Renal pelvis (tissue), 12 donors: ENCODE measurements at places on chromosomes 13 and 19. TPM values are rescaled to one million over a fixed set of nuclear protein-coding genes. Genes with fewer than 3 reads are reported as not detected.

The KLK8 gene
- polyA plus RNA-seq, result 1.8 TPM

The CLDND2 gene
- polyA plus RNA-seq, result 1.8 TPM

The FBN3 gene
- polyA plus RNA-seq, result 67.2 TPM

The KCNC3 gene
- polyA plus RNA-seq, result 36.0 TPM

The ZNF439 gene
- 29.9 TPM for polyA plus RNA-seq

The TMEM86B gene
- polyA plus RNA-seq, result 6.5 TPM

The ZNF429 gene
- polyA plus RNA-seq, result 21.5 TPM

The FGF9 gene
- 20.7 TPM for polyA plus RNA-seq

The CSNK1A1L gene
- polyA plus RNA-seq, result 0.09 TPM

The MAP3K10 gene
- polyA plus RNA-seq, result 16.0 TPM

The ZSWIM4 gene
- 11.0 TPM for polyA plus RNA-seq

The GRIK5 gene
- 24.1 TPM for polyA plus RNA-seq

The MCF2L gene
- 43.4 TPM for polyA plus RNA-seq

The ATP4B gene
- polyA plus RNA-seq, result 0.53 TPM

The SAFB gene
- polyA plus RNA-seq, result 186 TPM

The COG6 gene
- 28.4 TPM for polyA plus RNA-seq

The CPAMD8 gene
- 44.0 TPM for polyA plus RNA-seq

The IFNL3 gene
- polyA plus RNA-seq, result not detected

The DMRTC2 gene
- polyA plus RNA-seq, result not detected

The ZNF627 gene
- 39.3 TPM for polyA plus RNA-seq

The BCAM gene
- polyA plus RNA-seq, result 737 TPM

The CELF5 gene
- polyA plus RNA-seq, result 1.1 TPM

The FCER2 gene
- polyA plus RNA-seq, result not detected

The KCNN1 gene
- polyA plus RNA-seq, result 5.1 TPM

The KIR3DL2 gene
- not detected for polyA plus RNA-seq

The ZNF559 gene
- 61.2 TPM for polyA plus RNA-seq

The SIGLEC6 gene
- polyA plus RNA-seq, result not detected

The NLRP11 gene
- polyA plus RNA-seq, result 0.06 TPM

The GRIN3B gene
- polyA plus RNA-seq, result 0.91 TPM

The LHB gene
- polyA plus RNA-seq, result 0.30 TPM

The CILP2 gene
- 0.16 TPM for polyA plus RNA-seq

The ZNF100 gene
- 25.5 TPM for polyA plus RNA-seq

The DNAAF3 gene
- 11.7 TPM for polyA plus RNA-seq

The LMTK3 gene
- polyA plus RNA-seq, result 3.7 TPM

The ZNF177 gene
- polyA plus RNA-seq, result 13.4 TPM

The PDX1 gene
- not detected for polyA plus RNA-seq

The ZNF492 gene
- polyA plus RNA-seq, result 2.7 TPM

The CEACAM21 gene
- polyA plus RNA-seq, result 1.9 TPM

The TJP3 gene
- polyA plus RNA-seq, result 12.1 TPM

The SYMPK gene
- polyA plus RNA-seq, result 72.1 TPM

The FBXO17 gene
- 106 TPM for polyA plus RNA-seq

The MBD3L4 gene
- not detected for polyA plus RNA-seq

The SIGLEC12 gene
- 0.19 TPM for polyA plus RNA-seq

The CEACAM4 gene
- not detected for polyA plus RNA-seq

The ARID3A gene
- 38.8 TPM for polyA plus RNA-seq

The CEP89 gene
- 34.0 TPM for polyA plus RNA-seq

The HPN gene
- 150 TPM for polyA plus RNA-seq

The TNFSF13B gene
- 1.9 TPM for polyA plus RNA-seq
